Muscle of leg (tissue), 16 donors: ENCODE measurements at places on chromosomes 1 and 21. TPM values are rescaled to one million over a fixed set of nuclear protein-coding genes. Genes with fewer than 3 reads are reported as not detected.

Gene MAN1C1
- 5.2 TPM for total RNA-seq

Gene CDCA8
- total RNA-seq, result 2.2 TPM

Gene SLC45A1
- total RNA-seq, result 0.35 TPM

Gene PRKCZ
- total RNA-seq, result 6.0 TPM

Gene LORICRIN
- not detected for total RNA-seq

Gene NID1
- total RNA-seq, result 92.3 TPM

Gene SPATA46
- not detected for total RNA-seq

Gene LCE2B
- not detected for total RNA-seq

Gene ADGRL4
- 14.0 TPM for total RNA-seq

DNA sequence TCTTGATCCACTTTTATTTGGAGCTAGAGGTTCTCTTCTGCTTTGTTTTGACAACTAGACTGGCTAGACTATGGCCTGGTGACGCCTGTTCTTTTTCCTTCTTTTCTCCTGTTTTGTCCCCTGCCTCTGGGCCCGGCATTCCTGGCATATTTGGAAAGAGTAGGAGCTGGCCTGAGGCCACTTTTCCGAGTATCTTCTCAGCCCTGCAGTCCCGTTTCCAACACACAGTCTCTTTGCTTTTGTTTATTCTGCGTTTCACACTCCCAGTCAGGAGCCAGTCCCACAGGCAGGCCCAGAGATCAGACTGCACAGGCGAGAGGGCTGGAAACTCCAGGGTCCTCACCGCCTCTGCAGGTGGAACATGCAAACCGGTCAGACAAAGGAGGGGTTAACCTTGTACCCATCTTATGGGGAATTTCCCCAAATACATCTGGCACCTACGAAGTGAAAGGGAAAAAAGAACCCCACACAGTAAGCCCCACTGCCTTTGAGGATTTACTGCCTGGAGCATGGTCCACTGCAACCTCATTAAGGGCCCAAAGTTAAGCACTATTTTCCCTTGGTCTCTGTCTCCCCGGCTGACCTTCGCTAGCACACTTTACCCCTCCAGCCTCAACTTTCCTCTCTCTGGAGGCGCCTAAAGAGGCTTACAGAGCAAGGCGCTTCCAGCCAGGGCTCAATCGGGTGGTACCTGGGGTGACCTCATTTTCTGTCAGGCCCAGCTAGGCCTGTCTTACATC, 141.1 kb downstream of the TOMM20 start:
- peak; percentile 92 for DNase-seq

DNA sequence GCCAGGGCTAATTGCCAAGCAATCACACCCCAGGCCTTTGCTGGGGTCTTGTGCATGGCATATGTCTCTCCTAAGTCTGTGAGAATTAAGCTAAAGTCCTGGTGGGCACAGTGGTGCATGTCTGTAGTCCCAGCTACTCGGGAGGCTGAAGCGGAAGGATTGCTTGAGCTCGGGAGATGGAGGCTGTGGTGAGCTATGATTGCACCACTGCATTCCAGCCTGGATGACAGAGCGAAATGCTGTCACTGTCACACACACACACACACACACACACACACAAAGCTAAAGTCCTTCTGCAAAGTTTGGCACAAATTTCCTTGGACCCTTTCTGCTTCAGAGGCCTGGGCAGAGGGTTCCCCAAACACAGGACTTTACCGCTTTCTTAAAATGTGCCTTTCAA, 31.3 kb upstream of the DNAJC11 start:
- DNase-seq, result no peak

DNA sequence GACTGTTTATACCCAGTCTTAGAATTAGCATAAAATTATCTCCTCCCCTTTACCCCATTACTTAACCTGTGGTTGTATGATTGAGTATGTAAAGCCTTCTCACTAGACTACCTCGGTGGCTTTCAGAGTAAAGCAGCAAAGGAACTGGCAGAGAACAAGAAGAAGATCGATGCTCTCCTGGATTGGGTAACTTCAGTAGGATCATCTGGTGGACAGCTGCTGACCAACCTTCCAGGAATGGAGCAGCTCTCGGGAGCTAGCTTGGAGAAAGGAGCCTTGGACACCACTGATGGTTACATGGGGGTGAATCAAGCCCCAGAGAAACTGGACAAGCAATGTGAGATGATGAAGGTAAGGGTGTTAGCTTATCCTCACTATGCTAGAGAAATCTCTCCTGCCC, 138.6 kb upstream of the BMP8A start:
- DNase-seq, result no peak

DNA sequence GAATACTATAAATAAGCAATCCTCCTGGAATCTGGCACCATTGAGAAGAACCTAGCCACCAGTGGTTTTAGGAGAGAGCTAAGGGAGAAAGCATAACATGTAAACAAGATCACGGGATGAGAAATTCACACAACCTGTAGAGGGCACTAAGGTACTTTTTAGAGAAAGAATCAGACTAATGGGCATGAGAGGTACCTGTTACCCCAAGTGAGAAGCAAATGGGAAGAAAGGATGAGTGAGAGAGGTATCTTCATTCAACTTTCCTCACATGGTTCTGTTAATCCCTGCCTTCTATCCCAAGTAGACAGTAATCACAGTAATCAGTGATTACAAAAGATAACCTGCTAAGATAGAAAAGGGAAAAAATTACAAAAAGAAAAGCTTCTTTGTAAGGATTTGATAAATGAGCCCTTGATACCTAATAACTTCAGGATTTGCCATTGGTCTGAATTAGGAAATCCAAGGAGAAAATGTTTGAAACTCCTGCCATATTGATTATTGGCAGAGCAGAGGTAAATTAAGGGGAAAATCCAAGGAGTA, 251.1 kb upstream of the ADGRL2 start:
- peak; percentile 16 for DNase-seq

- no peak for DNase-seq
These were observed 8.4 kb upstream of the SPATA1 start for GRCh38 chr1:84497631-84498275.

DNA sequence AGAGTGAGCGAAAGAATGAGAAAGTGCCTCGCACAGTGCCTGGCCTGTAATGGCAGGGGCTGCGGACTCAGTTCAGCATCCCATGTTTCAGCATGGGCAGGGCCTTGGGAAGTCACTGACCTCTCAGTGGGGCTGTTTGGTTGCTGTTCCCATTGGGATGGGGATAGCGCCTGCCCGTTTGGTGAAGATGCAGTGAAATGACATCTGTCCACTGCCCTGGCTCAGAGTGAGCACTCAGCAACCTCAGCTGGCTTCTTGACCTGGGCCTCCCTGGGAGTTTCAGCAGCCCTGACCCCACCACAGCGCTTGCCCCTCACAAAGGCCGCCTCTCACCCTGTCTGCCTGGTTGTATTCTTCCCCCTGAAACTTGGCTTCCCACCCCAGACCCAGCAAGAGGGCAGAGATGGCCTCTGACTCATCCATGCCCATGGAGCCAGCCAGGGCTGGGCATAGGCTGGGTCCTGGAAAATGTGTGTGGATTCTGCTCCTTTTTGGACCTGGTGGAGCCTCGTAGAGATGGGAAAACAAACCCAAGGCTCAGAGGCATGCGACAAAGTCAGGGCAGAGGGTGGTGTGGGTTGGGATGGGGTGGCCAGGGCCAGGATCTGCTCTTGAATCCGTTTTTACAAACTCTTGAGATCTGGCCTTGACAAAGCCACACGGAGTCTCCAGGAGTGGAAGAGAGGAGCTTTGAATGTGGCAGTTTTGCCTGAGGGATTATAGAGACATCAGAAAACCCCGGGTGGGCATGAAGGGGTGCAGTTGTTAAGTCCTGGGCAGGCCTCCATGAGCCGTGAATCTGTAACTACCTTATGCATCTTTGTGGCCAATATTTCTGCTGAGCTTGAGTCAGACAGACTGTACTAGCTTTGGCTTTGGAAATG, 1.2 kb downstream of the XKR8 start:
- no peak for DNase-seq

- DNase-seq, result peak; percentile 38
These were observed 284.6 kb downstream of the PTBP2 start for GRCh38 chr1:97006044-97006661.

DNA sequence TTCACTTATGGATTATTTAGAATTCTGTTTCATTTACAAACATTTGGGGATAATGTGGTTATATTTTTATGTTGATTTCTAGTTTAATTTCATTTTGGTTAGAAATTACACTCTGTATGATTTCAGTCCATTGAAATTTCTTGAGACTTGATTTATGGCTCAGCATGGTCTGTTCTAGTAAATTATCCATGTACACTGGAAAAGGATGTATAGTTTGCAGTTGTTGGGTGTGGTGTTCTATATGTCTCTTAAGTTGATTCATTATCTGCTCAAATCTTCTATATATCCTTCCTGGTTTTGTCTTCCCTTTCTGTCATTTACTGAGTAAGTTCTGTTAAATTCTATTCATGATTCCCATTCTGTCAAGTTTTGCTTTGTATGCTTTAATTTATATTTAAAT, 52.3 kb downstream of the RAP1A start:
- no peak for DNase-seq

GRCh38 chr1:59143811-59144210, 153.1 kb upstream of the FGGY start:
- DNase-seq, result no peak

GRCh38 chr1:206041640-206042039, 11.3 kb upstream of the RHEX start:
- no peak for DNase-seq

- no peak for DNase-seq
These were observed 96.9 kb upstream of the EDN2 start for GRCh38 chr1:41581216-41582003.

DNA sequence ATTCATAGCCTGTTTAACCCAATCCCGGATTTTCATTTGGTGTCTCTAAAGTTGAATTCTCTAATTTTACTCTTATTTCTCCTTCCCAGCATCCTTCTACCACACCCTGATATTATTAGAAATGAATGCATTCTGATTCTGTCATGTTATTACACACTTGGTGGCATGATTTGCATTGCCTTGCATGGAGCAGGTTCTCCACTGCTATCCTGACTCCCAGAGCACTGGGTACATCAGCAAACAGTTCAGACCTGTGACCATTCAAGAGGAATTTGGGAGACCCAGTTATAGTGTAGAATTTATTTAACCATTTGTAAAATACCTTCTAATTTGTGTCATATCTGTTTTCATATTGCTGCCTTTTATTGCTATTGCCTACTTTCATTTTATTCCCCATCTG, 2.6 kb downstream of the LRRC8B start:
- DNase-seq, result no peak

GRCh38 chr1:63866084-63866483, 92.3 kb downstream of the ROR1 start:
- no peak for DNase-seq

GRCh38 chr1:76075877-76076276, 1.3 kb downstream of the ST6GALNAC3 start:
- DNase-seq, result peak; percentile 79

DNA sequence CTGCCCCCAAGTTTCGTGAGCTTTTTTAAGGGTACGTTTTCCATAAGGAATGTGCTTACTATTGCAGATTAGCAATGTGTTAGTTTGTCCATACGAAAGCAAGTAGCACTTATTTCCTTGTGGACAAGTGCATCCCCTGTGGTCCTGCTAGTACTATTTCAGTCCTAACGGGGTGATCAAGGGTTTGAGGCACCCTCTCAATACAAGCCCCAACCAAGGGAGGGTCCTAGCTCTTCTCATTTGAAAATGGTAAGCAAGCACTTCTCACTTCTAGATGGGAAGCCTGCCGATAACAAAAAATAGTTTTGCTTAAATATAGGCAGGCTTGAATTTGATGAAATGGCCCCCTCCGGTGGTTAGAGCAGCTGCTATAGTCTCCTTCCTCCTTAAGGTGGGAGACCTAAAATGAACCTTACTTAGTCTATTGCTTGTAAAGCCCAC, 64.0 kb upstream of the HMCN1 start:
- peak; percentile 73 for DNase-seq

DNA sequence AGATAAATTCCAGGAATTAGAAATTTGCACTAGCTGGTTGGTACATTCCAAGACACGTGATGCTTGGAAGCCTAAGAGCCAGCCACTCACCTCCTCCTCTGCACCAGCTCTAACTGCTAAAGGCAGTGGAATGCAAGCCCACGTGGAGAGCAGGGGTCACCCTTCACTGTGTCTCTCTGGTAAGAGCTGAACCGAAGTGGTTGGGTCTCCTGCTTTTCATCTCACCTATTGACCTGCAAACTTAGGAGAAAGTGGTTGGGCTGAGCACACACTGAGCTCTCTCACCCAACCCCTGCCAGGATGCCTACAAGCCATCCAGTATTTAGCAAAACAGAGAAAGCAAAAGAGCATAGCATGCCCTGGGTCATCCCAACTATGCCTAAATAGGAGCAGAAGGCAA, 19.3 kb downstream of the HAO2 start:
- no peak for DNase-seq

DNA sequence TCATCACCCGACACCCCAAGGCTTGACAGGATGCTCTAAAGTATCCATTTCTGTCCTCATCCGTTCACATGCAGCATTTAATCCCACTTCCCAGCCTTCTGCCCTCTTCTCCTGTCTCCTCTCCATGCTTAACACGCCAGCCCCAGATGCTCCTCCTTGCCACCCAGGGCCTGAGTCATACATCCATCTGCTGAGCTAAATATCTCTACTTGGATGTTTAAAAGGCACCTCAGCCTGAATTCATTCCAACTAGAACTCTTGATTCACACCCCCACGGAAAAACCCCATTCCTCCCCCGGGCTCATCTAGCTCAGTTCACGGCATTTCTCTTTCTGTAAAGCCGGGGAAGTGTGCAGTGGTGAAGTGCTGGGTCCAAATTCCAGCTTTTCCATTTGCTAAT, 27.7 kb downstream of the TEX35 start:
- no peak for DNase-seq

DNA sequence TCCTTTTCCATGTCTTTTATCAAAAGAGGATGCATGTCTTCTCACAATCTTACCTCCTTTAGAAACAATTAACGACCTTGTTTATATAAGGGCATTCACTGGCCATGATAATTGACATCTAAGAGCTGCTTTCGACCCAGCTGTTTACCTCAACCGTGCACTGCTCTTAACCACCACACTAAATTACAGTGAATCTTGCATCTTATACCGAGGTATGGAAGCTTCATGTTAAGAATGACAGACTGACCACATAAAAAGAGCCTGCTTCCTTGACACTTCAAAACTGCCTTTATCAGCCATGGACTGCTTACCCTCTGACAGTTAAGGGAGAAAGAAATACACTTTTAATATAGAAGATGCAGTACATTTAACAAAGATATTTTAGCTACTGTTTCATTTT, 301.7 kb upstream of the LYPLAL1 start:
- DNase-seq, result no peak

DNA sequence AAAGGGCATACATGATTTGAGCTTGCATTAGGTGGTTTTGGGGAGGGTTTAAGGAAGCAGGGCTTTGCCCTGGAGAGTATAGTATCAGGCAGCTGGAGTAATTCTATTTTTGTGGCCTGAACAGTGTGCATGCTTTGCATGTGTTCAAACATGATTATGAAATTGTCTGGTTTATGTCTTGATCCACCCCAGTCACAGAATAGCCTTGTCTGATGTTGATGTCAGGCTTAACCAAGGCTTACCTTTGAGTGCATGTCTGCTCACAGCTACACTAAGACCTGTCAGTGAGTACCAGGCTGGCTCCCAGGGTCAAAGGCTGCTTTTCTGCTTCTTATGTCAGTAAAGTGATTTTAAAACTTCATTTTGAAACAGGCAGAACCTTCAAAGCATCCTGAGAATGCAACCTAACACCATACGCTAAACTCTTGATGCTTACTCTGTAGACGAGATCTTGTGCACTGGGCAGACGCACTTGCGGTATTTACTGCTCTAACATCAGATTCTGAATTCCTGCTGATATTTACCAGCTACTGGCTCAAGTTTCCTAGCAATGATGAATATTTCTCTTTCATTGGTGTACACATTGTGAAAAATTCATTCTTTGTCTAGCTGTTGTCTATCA, 78.9 kb downstream of the MAP3K21 start:
- DNase-seq, result no peak

- DNase-seq, result peak; percentile 20
These were observed 363.0 kb upstream of the DUSP10 start for GRCh38 chr1:222104694-222105392.
